ENCODE measurements at places on chromosomes 6 and 20.

DNA sequence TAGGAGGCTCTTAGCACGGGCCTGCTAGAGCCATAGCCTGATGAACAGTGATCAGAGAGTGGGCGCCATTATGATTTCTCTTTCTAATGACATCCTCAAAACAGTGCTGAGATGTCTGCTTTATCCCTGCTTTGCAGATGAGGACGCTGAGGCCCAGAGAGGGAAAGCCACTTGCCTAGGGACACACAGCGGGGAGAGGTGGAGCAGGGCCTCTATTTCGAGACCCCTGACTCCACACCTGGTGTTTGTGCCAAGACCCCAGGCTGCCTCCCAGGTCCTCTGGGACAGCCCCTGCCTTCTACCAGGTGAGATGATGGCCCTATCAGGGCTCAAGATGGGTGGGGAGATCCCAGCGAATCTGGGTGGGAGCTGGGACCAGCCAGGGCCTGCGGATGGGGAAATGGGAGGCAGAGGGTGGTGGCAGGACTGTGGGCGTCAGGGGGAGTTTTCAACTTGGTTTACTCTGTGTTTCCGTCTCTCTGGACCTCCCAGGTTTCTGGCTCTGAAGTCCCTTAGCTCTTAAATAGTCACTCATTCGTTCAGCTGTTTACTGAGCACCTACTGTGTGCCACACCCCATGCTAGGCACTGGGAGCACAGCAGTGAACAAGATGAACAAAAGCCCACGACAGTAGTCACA is 36.7 kb downstream of the SRC start:
- no peak for DNase-seq

- no peak for DNase-seq
Measured at GRCh38 chr6:138371720-138372119, 6.0 kb upstream of the SMIM28 start.

- DNase-seq: no peak
Measured at GRCh38 chr20:25252686-25253421, 5.0 kb downstream of the PYGB start.

DNA sequence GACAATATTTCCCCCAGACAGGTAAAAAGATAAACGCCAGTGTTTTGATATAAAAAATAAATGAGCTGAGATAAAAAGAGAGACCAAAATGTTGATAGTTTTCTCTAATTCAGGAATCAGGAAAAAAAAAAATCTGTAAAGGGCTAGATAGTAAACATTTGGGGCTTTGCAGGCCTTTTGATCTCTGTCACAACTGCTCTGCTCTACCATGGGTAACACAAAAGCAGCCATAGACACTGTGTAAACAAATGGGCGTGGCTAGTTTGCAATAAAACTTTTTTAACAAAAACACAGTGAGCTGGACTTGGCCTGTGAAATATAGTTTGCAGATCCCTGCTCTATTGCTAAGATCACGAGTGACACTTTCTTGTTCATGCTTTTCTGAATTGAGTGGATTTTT is 219.1 kb upstream of the STXBP5 start:
- no peak for DNase-seq

DNA sequence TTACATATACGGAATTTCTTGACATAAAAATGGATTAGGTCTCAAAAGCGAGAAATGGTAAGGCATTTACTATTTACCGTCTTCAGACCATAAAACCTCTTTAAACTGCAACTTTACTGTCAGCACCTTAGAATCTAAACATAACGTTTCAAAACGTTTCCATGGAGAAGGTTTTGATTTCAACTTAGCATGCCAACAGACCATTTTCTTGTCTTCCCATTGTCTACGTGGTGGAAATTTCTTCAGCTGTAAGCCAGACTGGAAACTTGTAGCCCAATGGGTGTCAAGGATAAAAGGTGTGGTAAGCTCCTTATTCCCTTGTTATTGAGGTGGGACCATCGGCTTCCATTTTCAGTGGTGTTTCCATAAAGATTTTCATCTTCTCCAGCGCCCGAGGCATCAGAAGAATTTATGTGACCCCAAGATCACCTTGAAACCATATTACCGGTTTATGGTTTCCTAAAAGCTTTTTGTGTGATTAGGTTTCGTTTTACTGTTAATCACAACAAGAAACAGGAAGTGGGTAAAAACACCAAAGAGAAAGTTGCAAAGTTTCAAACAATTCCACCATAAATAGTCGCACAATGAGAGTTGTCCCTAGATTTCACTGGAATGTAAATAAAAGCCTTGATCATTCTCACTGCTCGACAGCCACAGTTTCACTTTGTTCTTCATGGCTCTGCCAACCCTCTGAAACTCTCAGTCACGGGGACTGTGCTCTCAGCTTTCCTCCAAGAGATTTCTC is 63.0 kb upstream of the CD2AP start:
- no peak for DNase-seq

Measured in C1 segment of cervical spinal cord (tissue), 14 donors.